ENCODE measurements at places on chromosomes 16 and 17. TPM values are rescaled to one million over a fixed set of nuclear protein-coding genes. Genes with fewer than 3 reads are reported as not detected.

- H3K27me3 ChIP-seq = no peaks in the 10 kb centered on the region
- no peaks in the 10 kb centered on the region for H3K4me1 ChIP-seq
- H3K36me3 ChIP-seq = peaks cover 6% of the 10 kb centered on the region
- H3K4me3 ChIP-seq = no peak overlapping the region
- no peak for DNase-seq
- H3K27ac ChIP-seq = no peak overlapping the region
Measured at GRCh38 chr16:61969077-61969382, 67.2 kb downstream of the CDH8 start.

DNA sequence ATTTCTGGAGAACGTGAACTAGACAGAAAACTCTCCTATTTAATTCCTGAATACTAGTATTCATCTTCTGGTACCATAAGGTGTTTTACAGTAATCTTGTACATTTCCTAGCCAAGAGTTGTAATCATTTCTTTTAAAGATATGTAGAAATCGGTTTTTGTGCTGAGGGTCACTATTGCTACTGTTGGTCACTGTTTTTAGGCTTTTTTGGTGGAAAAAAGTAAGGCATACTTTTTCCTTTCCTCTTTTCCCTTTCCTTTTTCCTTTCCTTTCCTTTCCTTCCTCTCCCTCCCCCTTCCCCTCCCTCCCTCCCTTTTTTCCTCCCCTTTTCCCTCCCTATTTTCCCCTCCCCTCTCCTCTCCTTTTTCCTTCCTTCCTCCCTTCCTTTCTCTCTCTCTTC is 706.4 kb upstream of the GOT2 start:
- DNase-seq = no peak
- H3K4me1 ChIP-seq = no peaks in the 10 kb centered on the region
- H3K36me3 ChIP-seq = no peaks in the 10 kb centered on the region
- H3K4me3 ChIP-seq = no peak overlapping the region
- no peaks in the 10 kb centered on the region for H3K27me3 ChIP-seq

The ATP1B2 gene
- total RNA-seq = 0.30 TPM

DNA sequence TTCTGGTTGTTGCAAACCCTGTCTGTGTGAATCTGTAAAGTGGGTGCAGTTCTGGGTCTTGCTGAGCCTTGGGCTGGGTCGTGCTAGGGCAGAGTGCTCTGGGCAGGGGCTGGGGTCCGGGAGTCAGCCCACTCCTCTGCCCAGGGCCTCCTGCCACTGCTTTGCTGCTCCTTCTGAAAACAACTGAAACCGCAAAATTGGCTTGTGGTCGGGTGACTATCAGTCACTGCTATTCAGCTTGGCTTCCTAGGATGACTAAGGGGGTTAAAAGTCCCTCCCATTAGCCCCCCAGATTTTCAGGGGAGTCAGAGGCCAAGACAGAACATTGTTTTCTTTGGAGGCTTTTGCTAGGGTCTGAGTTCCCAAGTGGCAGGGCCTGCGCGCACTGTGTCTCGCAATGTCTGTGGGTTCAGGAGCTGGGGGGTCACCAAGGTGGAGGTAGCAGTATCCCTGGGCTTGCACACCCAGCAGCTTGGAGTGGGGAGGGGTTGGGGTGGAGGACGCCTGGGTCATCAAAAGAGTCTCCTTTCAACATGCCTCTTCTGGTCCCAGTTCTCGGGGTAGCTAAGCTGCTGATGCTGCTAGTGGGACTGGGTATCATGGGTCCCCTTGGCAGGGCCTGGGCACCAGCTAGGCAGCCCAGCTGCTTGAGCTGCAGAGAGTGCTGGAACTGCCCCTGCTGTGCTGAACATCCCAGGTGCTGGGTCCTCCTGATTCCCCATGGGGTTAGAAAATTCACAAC is 13.5 kb upstream of the TBX21 start:
- H3K4me3 ChIP-seq = peak overlapping the region; percentile 87
- peak overlapping the region; percentile 95 for H3K27ac ChIP-seq

GRCh38 chr17:20028443-20028842 is 19.3 kb downstream of the SPECC1 start:
- no peak overlapping the region for H3K27ac ChIP-seq
- no peaks in the 10 kb centered on the region for H3K36me3 ChIP-seq
- H3K4me1 ChIP-seq = peaks cover 6% of the 10 kb centered on the region
- H3K4me3 ChIP-seq = no peak overlapping the region
- peaks cover 6% of the 10 kb centered on the region for H3K27me3 ChIP-seq
- no peak for DNase-seq

DNA sequence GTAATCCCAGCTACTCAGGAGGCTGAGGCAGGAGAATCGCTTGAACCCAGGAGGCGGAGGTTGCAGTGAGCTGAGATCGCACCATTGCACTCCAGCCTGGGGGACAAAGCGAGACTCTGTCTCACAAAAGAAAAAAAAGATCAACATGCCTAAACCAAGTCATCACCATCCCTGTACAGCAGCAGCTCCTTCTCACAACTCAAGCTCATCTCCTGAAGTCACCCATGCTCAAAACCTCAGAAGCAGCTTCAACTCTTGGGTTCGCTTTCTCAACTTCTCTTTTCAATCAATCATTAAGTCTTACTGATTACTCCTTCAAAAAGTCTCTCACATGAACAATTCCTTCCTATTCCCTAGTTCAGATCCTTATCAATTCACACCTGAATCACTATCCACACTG is 31.3 kb downstream of the PHLPP2 start:
- no peak overlapping the region for H3K4me3 ChIP-seq
- peaks cover 3% of the 10 kb centered on the region for H3K36me3 ChIP-seq
- no peak overlapping the region for H3K27ac ChIP-seq
- no peak for DNase-seq

GRCh38 chr16:53756275-53756996 is 52.5 kb downstream of the FTO start:
- no peak overlapping the region for H3K27ac ChIP-seq
- no peaks in the 10 kb centered on the region for H3K27me3 ChIP-seq
- peaks cover 5% of the 10 kb centered on the region for H3K4me1 ChIP-seq
- H3K36me3 ChIP-seq = no peaks in the 10 kb centered on the region

- peaks cover 41% of the 10 kb centered on the region for H3K4me1 ChIP-seq
- peaks cover 16% of the 10 kb centered on the region for H3K36me3 ChIP-seq
- DNase-seq = peak; percentile 79
Measured at GRCh38 chr17:77666881-77667395, 291.6 kb upstream of the TNRC6C start.

- DNase-seq = no peak
- H3K36me3 ChIP-seq = peaks cover 6% of the 10 kb centered on the region
- H3K4me1 ChIP-seq = peaks cover 77% of the 10 kb centered on the region
- no peak overlapping the region for H3K4me3 ChIP-seq
- no peaks in the 10 kb centered on the region for H3K27me3 ChIP-seq
Measured at GRCh38 chr16:11203111-11203623, 52.8 kb downstream of the SOCS1 start.

- no peak overlapping the region for H3K4me3 ChIP-seq
- no peaks in the 10 kb centered on the region for H3K36me3 ChIP-seq
- no peaks in the 10 kb centered on the region for H3K4me1 ChIP-seq
- H3K27ac ChIP-seq = no peak overlapping the region
Measured at GRCh38 chr16:86322806-86323205, 187.5 kb upstream of the FOXF1 start.

DNA sequence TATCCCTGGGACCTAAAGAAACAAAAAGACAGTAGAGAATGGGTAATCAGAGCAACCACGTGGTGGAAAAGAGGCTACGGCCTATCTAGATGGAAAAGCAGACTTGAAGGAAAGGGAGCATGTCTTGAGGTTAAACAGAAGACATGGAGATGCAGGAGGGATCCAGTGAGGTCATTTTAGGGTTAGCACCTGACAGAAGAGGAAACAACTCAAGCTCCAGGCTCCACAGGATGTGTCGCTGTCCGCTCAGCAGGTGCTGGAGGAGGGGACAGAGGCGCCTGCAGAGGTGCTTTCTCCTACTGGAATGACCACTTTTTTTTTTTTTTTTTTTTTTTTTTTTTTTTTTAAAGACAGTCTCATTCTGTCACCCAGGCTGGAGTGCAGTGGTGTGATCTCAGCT is 47.5 kb upstream of the CLEC3A start:
- H3K4me3 ChIP-seq = no peak overlapping the region
- no peaks in the 10 kb centered on the region for H3K4me1 ChIP-seq
- no peaks in the 10 kb centered on the region for H3K36me3 ChIP-seq
- peaks cover 21% of the 10 kb centered on the region for H3K27me3 ChIP-seq
- no peak overlapping the region for H3K27ac ChIP-seq

The MYO15A gene
- 3.2 TPM for total RNA-seq
